Stimulated activated CD8-positive, alpha-beta memory T cell treated with anti-CD3 and anti-CD28 coated beads, Interleukin-4, amount 100 ng/mL, for 1 hour (primary cell): ENCODE measurements at places on chromosomes 16 and 17.
A peak's percentile ranks its signal among the peaks of the same experiment; 100 is the strongest.

DNA sequence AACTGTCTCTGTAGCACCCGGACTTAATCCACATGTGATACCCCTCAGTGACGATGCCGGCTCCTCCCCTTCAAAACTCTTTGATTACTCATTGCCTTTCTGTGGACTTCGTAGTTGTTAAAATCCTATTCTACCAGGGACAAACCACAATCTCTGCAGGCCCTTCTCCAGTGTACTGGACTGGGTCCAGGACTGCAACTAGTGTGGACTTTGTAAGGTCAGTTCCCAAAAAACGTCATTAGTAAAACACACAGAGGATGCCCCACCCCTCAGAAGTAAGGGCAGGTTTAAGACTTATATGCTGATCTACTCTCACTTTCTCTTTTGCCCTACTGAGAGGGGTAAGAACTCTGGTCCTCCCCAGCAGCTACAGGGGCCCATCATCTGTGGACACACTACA lies 10.5 kb upstream of the NUDT7 start:
- no peak for DNase-seq

GRCh38 chr17:80511222-80512180 lies 33.1 kb upstream of the RPTOR start:
- no peak for DNase-seq

DNA sequence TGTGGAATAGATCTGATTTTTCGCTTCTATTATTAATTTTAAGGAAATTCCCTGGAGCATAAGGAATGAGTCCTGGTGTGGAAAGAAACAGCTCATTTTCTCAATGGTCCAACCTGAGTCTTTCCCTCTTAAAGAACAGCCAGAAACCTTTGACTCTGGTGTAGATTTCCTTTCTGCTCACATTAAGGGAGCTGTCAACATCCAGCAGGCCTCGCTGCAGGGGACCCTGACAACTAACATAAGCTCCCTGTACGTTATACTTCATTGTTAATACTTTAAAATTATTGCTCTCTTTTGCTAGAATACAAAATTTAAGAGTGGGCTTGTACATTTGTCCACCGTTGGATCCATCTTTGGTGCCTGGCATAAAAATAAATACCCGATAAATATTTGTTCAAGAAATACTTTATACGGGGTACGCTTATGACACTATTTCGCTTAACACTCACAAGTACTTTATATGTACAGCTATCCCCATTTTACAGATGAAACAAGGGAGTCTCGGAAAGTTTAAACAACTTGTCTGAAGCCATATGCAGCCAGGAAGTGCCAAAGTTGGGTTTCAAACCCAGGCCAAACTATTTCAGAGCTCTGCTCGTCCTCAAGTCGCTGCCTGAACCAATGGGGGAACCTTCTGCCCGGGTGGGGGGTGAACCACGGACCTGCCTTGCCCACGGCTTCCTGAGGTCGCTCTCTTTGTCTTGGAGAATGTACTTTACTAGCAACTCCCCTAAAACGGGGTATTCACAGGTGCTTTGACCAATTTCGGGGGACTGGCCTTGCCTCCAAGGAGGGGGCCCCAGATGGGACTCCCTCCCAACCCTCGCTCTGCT lies 611 bp downstream of the SMARCE1 start:
- no peak for DNase-seq

DNA sequence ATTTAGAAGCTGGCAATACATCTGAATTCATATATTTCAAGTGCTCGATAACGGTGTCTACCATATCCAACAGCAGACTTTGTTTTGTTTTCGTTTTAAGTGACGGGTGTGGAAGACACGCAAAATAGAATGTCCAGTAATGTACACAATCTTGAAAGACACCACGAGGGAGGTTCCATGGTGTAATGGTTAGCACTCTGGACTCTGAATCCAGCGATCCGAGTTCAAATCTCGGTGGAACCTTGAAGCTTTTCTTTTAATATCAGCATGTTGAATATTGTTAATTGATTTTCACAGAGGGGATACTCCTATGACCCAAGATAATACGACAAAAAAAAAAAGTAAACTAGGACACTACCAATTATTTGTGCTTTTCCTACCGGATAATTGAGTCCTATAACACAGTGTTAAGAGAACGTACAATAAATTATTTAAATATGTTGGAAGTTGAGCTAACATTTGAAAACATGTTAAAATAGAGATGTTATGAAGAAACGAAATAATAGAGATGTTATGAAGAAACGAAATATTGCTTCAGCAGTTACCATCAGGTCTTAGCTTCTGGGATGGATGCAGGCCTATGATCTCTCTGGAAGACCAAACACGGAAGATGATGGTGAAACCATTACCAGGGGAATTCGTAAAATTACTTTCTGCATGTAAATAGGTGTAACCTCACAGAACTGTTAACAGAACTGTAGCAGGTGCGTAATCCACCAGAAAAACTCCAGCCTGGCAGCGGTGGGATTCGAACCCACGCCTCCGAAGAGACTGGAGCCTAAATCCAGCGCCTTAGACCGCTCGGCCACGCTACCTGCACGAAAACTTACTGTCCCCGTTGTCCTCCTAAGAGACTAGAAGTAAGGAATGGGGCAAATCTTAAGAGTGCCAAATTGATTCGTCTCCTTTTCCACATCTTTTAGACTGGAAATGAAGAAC lies 1.5 kb upstream of the ALOXE3 start:
- peak; percentile 65 for DNase-seq

DNA sequence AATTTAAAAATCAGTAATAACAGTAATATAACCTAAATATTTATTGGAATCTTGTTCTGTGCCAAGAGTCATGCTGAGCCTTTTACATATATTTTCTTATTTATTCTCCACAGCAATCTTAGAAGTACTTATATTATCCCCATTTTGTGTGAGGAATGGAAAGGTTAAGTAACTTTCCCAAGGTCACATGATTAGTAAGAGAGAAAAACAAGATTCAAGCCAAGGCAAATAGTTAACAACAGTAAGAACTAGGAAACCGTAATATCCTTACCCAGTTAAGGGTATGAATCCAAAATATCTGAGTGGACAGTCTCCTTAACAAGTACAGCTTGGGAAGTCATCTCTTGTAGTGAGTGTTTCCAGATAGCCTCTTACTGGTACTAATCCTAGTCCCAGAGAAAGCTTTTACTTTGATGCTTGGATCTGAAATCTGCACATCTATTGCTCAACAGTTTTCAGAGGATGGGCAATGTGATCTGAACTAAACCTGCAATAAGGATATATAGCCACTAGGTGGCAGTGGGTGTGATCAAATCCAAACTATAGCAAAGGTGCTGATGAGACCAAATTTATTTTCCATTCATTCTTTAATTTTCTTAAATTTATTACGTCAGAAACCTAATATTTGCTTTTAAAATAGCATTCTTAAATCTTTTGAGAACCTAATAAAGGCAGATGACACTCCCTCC lies 23.3 kb downstream of the SHISA6 start:
- no peak for DNase-seq

DNA sequence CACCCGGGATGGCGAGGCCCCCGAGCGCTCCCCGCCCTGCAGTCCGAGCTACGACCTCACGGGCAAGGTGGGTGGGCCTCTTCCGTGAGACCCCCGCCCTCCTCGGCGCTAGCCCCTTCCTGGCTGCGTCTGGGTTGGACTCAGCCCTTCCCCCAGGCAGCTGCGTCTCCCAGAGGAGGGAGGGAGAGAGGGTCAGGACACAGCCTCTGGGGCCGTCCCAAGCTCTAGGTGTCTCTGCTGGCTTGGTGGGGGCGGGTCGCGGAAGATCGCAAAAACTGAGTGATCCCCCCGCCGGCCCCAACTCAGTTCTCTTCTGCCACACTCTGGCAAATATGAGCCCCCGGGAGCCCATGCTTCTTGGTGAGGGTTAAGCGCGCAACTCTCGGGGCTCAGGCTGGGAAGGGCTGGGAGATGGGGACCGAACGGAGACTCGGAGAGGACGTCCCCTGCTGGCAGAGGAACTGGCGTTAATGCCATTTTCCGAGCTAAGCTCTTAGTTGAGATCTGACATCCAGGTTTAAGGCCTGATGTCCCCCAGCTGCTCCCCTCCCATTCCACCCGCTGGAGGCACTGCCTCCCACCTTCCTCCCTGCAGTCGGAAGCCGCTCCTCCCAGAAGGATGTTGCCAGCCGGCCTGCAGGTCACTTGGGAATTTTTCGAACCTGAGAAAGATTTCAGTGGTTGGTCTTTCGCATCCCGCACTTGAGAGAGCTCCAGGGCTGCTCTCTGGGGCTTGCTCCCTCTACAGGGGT lies 419 bp downstream of the RAB37 start:
- no peak for DNase-seq

DNA sequence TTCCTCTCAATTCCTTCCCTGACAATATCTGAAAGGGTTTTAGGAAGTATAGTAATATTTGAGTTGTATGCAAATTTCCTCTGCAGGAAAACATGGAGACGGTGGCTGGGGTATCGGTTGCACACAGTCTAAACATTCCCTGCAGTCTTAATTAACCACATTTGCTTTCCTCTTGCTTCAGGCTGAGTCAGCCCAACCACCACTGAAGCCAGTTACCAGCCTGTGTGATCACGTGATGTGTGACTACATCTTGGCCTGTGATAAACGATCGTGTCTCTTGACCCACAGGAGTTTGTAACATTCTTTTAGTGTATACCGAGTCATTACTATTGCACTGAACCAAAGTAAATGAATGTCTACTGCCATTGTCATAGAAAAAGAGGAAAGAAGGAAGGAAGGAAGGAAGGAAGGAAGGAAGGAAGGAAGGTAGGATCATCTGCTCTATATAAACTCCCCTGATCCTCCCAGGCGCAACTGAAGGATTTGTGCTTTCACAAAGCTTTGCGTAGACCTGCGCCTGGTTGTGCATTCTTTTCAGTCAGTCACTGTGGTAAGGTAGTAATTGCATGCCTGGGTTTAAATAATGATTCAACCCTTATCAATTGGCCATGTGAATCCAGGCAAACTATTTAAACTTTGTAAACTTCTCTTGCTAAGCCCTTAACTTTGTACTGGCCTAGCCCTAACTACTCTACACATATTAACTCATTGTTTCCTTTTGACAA lies 280.6 kb upstream of the SALL1 start:
- no peak for DNase-seq

- no peak for DNase-seq
Measured at GRCh38 chr17:41585301-41586056, 1.2 kb downstream of the KRT14 start.

- DNase-seq: no peak
Measured at GRCh38 chr17:78861229-78861628, 20.6 kb upstream of the USP36 start.

- DNase-seq: no peak
Measured at GRCh38 chr16:62814891-62815290, 778.7 kb upstream of the CDH8 start.

GRCh38 chr16:7482032-7482431 lies 149.4 kb downstream of the RBFOX1 start:
- DNase-seq: no peak

DNA sequence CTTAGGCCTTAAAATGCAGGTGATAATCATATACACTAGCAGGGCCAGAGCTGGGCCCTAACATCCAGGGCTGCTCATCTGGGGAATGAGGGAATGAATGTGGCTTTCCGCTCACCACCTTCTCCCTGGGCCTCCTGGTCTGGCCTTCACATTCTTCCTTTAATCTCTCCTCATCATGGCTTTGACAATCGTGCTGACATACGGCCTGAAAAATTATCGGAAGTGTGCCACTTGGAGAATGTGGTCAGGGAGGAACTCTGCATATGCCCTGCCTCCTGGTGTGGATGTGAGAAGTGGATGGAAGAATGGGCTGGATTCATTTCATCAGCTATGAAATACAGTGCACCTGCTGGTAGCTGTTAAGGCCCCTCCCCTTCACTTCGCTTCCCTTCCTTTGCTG lies 2.4 kb downstream of the WSCD1 start:
- DNase-seq: no peak

DNA sequence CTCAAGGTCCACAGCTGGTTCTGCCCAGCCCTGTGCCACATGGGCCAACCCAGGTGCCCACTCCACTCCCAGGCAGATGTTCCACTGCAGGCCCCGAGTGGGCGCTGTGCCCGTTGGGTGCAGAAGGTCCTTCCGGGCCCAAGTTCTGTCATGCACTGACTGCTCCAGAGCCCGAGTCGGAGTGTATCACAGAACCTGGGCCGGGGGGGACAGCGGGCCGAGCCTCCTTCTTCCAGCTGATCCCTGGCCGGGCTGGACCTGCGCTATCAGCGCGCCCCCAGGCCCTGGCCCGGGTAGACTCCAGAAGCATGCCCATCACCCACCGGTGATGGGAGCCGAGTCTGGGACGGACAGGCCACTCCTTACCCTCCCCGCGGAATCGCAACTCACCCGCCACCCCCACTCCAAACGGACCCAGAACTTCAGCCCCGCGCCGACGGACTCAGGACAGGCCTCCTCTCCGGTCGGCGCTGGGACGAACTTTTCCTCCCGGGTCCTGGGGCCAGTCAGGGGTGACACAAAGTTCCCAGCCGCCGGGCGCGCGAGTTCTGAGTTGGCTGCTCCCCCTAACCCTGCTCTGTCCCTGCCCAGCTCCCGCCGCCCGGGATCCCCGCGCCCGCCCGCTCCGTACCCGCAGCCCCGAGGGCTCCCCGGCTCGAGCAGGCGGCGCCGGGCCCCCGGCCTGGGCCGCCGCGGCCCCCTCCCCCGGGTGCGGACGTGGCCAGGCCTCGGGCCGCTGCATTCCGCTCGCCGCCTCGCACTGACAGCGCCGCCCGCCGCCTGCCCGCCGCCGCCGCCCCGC lies at the start of gene COPZ2:
Gene COPZ2 (minus strand): TSS at position 762 of the 802 bp plus-strand sequence. CDS start 20 bp downstream, at position 742.
- DNase-seq: peak; percentile 42

DNA sequence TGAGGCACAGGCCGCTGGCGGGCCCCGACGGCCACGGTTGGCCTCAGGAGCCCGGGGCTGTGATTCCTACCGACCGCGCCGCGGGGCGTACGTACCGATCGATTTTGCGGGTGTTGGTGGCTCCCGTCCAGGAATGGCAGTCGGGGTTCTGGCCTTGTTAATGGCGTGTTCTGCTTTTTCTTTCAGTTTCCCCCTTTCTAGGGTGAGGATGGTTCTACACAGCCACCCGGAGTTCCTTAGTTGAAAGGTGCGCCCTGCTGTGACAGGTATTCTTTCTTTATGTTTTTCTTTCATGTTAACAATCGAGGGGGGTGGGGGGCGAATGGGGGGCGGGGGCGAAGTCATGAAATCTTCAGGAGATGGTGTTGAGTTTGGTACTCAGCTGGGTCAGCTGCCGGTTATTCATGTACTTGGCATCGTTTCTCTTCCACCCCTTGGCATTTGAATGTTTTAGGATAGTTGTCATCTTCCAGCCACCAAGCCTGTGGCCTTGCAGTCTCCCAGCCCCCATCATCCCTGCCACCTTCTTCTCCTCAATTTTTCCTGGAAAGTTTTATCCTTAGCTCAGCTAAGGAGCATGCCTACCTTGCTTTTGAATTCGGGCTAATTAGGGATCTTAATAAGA lies 802 bp downstream of the CYLD start:
- DNase-seq: no peak

DNA sequence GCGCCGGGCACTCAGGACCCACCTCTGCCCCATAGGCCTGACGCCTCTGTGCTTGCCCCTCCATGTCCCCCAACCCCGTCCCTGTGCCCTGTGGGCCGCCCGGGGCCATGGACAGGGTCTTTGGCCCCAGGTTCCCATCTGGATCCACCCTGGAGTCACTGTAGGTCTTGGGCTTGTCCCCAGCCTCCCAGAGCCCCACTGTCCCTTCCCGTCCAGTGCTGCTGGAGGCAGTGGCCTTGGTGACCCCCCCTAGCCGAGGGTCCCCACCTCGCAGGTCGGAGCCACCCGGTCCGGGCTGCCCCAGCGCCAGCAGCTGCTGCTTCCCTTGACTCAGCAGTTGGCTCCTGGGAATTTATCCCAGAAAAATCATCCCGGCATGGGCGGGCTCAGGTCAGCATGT lies 49.3 kb downstream of the ZFPM1 start:
- DNase-seq: no peak
